Mesenchymal stem cell (in vitro differentiated cells and primary cell): ENCODE measurements at places on chromosomes 1 and 21.

- DNase-seq: no peak
Observed at GRCh38 chr1:178796013-178796412, 71.0 kb downstream of the RALGPS2 start.

DNA sequence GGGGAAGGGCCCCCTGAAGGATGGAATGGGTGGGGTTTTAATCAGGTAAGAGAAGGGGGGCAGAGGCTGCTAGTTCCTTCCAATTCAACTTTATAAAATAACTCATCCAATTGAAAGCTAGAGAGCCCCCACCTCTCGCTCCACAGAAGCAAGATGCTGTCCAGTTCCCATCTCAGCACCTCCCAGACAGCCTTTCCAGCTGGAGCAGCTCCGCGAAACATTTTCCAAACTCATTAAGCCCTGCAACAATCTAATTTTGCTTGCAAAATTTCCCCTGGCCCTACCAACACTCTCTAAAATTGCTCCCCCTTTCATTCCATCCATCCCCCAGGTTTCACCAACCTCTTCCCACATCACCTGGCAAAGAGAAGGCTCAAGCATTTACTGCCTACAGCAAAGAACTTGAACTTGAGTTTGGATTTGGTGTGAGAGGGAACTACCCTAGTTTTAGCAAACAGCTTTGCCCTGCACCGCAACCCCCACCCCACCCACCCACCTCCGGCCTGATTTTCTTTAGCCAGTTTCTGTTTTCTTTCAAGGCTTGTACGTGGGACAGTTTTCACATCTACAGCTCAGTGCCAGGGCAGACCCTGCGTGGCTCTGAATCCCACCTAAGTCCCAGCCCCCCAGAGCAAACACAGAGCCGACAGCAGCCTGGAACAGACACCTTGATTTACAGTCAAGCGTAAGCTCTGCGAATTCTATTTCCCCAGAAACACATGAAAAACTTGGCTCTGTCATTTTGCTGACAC lies 46.7 kb downstream of the SYF2 start:
- no peak for DNase-seq

GRCh38 chr1:82597649-82598048 lies 796.9 kb downstream of the ADGRL2 start:
- DNase-seq: no peak

- no peak for DNase-seq
Observed at GRCh38 chr1:93426181-93426580, 21.7 kb upstream of the FNBP1L start.

DNA sequence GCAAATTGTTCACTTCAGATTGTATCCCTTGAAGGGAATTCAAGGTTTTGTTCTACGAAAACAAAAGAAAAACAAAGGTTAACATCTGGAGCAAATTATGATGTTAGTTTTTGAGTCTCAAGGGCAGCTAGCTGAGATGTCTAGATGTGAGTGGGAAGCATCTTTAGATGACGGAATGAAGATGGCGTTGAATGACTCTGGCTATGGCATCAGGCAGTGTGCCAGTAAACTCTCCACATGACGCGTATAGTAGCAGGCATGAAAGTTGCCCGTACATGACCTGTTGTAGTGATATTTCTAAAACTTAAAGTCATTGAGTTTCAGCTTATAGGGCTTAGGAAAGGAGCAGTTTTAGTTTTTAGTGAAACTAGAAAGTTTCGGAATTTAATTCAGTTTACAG lies 12.3 kb upstream of the SDC3 start:
- no peak for DNase-seq

DNA sequence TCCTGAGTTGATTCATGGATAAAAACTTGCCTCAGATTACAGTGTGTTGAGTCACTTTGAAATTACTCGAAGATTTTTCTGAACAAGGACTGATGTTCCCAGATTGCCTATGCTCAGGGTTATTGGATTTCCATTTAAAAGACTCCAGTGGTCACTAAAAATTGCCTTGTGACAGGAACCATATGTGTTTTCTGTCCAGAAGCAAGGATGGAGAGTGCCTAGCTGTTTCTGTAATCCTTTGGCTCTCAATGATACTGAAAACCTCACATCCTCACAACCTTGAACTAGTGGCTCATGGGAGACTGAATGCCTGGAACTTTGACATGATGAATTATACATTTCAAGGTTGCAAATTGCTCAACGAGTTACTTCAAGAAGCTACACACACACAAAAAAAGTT lies 1271.8 kb downstream of the BRINP3 start:
- no peak for DNase-seq

DNA sequence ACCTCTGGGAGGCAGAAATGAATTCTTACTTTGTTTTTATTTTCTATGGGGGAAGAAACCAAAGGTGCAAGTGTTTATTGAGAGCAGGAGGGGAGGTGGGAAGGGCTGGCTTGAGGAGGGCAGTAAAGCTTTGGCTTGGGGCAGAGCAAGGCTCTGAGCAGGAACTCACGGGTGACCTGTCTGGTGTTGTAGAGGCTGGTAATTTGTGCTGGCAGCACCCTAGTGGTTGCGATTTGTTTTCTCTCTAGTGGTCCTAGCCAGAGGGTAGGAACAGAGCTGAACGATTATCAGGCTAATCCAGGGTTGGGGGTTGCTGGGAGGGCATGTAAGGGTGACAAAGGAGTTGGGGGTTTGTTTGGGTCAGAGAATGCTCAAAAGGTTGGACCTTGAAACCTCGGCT lies 16.6 kb downstream of the TMCC2 start:
- DNase-seq: no peak
